ENCODE measurements at places on chromosomes 3 and 15.

- no peak for DNase-seq
These were observed 4.7 kb upstream of the THSD4 start for GRCh38 chr15:71110405-71111180.

- no peak for DNase-seq
These were observed 95.4 kb downstream of the SRGAP3 start for GRCh38 chr3:9153904-9154619.

DNA sequence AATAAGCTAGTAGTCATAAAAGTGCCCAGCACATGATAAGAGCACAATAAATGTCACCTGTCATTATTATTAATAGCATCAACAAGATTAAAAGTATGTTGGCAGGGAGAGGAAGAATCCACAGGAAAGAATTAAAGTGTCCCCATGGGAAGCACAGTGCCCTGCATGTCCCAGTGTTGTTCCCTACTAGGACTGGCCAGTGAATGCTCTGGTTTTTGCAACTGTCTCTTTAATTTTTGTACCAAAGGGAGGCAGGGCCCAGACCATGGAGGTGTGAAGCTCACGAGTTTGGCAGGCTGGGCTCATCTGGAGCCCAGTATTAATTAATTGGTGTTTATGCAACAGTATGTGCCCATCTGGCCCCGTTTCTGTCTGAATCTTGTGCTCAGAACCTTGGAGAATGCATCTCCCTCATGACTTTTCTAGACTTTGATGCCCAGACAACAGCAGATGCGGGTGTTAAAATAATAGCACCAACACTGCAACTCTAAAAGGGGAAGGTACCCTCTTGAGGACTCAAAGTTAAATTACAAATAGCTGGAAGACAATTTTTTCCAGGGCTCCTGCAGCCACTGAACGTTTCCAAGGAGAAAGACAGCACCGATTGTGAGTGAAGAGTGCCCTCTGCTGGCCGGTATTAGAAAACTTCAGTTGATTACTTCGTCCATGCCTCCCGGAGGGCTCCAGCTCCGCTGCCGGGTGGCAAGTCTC, 71.9 kb upstream of the SPATA12 start:
- DNase-seq, result no peak

DNA sequence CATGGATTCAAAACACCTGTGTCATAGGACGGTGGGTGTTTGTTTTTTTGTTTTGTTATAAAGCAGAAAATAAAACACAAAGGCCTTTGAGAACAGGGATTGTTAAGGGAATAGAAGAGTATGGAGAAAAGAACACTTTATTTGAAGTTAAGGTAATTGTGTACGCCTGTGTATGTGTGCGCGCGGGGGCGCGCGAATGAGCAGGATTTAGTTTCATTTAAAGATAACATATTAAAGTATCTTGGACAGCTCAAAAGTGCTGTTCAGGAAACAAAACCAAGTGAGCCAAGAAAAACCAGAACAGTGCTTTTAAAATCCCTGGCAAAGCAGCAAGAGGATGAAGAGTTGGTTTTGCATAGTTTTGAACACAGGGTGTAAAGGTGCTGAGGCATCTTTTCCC, 1.9 kb downstream of the CPNE4 start:
- no peak for DNase-seq

DNA sequence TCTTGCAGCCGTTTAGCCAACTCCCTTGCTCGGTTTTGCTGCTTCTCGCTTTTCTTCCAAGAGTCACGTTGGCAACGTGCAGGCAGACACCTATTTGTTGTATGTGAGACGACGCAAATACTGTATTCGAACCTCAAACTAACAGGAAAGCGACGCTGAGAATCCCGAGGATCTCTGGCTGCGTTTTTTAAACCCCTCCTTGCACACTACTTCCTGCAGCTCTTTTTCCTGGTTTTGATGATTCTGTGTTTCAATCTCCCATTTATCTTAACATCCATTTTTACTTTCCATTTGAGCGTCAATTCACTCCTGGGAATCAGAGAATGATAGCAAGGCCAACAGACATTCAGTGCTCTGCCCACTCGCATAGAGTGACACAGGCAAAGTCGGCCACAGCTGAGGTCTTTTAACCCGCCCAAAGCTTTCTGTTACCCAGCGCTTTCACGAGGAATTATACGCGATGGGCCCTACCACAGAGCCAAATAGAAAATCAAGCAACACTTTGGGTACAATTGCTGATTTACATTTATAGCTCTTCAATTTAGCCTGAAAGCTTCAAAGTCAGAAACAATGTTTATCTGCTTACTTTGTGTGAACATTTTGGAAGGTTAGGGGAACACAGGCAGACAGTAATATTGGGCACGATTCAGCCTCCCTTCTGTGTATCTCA, 1.6 kb upstream of the ANXA2 start:
- no peak for DNase-seq

DNA sequence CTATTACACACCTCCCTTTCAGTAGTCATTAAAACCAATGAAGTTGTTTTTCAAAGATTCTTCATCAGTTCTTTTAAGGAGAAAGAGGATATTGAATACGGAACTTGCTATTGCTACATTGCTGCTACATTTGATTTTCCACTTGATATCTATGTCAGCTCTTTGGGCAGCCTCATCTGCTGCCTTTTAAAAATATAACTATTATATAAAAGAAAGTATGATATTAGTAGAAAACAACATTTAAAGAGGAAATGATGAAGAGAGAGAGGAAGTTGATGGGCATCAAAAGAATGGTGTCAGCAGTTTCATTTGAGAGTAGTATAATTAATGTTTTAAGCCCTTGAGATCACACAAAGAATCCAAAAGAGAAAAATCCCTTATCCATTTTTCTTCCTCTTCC, 171.4 kb downstream of the NFKBIZ start:
- DNase-seq, result no peak

- DNase-seq, result no peak
These were observed 46.4 kb downstream of the DNASE1L3 start for GRCh38 chr3:58164199-58164879.

- no peak for DNase-seq
These were observed 944 bp upstream of the EIF4E3 start for GRCh38 chr3:71726146-71726545.

DNA sequence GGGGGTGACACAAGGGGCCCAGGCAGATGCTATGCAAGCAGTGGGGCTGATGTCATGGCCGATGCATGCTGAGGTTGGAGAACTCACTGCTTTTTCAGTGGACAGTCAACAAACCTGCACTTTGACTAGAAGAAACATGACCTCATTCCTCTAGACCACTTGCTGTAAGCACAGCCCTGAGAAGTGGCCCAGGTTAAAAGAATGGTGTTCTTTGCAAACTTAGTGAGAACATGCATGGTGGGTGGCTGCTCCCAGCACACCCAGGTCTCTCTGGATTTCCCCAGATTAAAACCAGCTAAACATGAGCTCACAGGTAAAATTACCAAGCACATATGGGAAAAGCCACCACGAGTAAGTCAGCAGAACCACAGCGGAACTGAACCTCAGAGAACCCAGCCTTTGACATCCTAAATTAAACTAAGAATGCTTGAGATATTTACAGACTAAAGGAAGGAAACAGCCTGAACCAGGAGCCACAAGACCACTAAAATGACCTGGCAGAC, 15.5 kb downstream of the DLEC1 start:
- DNase-seq, result no peak

DNA sequence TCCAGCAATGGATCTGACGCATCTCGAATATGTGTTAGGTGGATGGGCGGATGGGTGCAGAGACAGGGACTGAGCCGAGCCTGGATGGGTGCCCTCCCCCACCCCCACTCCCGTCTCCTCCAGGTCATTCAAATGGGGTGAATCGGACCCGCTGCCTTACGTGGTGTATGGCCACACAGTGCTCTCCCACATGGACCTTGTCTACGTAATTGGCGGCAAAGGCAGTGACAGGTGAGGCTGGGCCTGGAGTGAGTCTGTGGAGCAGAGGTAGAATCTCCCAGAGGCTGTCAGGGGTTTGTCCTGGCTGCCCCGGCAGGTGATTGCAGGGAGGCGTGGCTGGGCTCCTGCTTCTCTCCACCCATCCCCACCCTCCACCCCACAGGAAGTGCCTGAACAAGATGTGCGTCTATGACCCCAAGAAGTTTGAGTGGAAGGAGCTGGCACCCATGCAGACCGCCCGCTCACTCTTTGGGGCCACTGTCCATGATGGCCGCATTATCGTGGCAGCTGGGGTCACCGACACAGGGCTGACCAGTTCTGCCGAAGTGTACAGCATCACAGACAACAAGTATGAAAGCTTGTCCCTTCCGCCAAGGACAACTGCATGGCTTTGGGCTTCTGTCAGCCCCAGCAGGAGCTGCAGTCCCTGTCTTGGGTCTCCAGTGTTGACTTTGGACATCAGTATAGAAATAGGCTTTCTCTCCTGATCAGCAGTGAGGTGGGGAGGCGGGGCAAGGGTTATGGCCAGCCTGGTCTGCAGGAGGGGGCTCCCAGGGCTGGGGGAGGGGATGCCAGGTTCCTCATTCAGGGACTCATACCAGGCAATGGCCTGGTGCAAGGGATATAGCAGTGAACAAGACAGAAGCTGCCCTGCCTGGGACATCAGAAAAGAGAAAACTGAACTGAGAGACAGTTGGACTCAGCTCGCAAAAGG, 3.4 kb downstream of the KLHL40 start:
- DNase-seq, result no peak

GRCh38 chr15:69909719-69910444, 187.8 kb downstream of the TLE3 start:
- DNase-seq, result no peak

GRCh38 chr15:25416693-25417092, 22.1 kb downstream of the UBE3A start:
- no peak for DNase-seq

DNA sequence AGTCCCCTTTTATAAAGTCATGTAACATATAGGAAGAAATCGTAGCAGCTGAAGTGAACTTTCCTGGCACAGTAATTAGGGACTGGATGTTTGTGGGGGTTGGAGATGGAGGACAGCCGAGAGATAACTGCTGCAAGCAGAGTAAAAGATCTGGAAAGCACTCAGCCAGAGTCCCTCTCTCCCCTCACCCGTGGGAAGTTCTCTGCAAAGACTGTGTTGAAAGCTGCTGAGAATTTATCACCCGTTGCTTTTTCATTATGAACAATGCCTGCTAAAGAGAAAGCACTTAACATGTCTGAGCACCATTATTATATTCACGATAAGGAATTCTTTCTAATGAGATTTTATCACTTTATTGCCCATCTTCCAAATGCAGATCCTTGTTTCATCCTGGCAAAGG, 248.8 kb downstream of the SHOX2 start:
- no peak for DNase-seq

GRCh38 chr3:195180490-195181112, 90.4 kb downstream of the XXYLT1 start:
- no peak for DNase-seq

DNA sequence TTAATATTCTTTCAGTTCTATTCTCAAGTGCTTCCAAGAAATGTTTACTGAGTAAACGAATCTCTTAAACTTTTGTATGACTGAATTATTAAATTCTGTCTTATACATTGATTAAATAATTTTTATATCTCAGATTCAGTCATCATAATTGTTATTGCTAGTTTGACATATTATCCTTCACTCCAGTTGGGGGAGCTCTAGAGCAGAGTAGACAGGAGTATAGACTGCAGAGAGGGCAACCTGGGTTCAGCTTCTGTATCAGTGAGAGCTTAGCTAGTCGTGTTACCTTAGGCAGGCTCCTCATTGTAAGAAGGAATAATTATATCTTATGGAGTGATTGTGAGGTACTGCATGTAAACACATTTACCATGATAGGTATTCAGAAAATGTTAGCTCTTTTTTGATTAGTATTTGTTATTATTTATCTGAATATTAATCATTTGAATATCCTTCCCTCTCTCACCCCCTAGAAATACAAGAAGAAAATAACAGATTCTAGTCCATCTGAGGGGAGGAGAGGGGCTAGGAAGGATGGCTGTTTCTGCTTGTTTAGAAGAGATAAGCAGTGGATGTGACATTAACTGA, 31.0 kb upstream of the ZCWPW2 start:
- no peak for DNase-seq

DNA sequence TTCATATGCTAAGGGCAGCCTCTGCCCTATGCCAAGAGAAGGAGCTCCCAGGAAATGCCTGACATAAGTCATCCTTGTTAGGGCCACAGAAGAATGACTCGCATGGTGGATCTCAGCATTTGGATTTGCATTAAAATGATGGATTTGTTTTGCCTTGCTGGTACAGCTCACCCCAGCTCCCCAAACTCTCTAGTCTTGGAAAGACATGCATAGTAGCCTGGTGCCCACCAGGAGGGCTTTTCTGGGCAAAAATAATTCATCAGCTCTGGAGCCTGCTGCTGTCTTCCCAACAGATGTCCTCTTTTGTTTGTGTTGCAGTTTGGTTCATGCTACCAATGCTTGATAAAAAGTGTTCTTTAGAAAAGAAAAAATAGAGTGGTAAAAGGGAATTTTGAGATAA, 833.0 kb downstream of the AGBL1 start:
- no peak for DNase-seq

GRCh38 chr3:39226106-39226741, 33.8 kb upstream of the XIRP1 start:
- DNase-seq, result no peak

DNA sequence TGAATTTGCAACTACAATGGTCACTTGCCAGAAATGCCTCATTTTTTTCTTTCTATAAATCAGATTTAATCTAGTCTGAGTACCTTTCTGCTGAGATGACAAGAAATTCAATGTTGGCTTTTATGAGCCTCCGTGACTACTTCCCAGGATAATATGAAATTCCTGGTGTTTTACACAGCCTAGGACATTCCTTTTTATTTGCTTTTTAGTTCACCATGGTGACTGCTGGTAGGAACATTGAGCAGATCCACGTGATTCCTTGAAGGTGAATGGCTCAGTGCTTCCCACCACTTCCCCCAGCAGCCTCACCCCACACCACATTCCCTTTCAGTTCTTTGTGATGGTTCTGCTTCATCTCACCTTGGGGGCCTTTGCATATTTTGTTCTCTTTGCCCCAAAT, 4.3 kb upstream of the NPTN start:
- DNase-seq, result no peak

- no peak for DNase-seq
These were observed 63.8 kb downstream of the LPP start for GRCh38 chr3:188217726-188218125.

DNA sequence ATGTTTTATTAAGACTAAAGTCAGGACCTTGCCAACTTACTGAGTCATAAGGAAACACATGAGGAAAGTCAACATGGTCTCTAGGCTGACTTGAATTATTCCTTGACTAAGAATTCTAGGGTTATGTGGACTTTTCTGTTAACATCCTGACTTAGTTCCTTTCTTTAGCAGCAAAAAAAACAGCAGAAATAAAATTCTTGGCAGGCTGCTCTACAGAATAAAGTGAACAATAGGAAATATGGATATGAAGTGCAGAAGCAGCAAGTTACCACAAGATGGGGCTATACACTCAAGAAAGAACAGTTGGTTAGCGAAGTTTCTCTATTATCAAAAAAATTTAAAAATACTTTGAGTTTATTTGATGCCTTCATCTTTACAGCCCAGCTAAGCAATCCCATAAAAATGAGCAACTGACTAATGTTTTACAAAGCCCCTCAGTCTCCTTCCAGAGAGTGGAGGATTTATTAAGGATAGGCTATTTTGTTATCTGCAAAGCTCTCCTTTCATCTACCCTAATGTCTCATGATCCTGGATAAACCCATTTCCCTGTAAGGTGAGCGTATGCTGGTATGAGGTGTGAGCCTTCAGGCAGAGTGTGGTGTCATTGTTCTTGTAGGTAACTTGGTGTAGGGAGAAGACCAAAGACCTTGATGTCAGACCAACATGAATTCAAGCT, 23.1 kb upstream of the MCCC1 start:
- no peak for DNase-seq

GRCh38 chr15:73233623-73234022, 135.1 kb downstream of the HCN4 start:
- no peak for DNase-seq

GRCh38 chr3:13420045-13420830, at the start of gene NUP210:
NUP210 (minus strand) TSS chr3:13420322; CDS start chr3:13420226, 96 bp downstream.
- no peak for DNase-seq

Data from epithelial cell of prostate (primary cell).